ENCODE measurements at places on chromosomes 1 and 21. TPM values are rescaled to one million over a fixed set of nuclear protein-coding genes. Genes with fewer than 3 reads are reported as not detected.

The CFHR4 gene
- total RNA-seq, result not detected

The LHX8 gene
- total RNA-seq, result not detected

The IPO13 gene
- total RNA-seq, result 28.9 TPM

GRCh38 chr21:46667741-46668380 is 32.4 kb downstream of the PRMT2 start:
- no peak for DNase-seq
- no peaks in the 10 kb centered on the region for H3K4me1 ChIP-seq
- H3K27ac ChIP-seq, result no peak overlapping the region
- H3K27me3 ChIP-seq, result no peaks in the 10 kb centered on the region
- H3K36me3 ChIP-seq, result peaks cover 13% of the 10 kb centered on the region

DNA sequence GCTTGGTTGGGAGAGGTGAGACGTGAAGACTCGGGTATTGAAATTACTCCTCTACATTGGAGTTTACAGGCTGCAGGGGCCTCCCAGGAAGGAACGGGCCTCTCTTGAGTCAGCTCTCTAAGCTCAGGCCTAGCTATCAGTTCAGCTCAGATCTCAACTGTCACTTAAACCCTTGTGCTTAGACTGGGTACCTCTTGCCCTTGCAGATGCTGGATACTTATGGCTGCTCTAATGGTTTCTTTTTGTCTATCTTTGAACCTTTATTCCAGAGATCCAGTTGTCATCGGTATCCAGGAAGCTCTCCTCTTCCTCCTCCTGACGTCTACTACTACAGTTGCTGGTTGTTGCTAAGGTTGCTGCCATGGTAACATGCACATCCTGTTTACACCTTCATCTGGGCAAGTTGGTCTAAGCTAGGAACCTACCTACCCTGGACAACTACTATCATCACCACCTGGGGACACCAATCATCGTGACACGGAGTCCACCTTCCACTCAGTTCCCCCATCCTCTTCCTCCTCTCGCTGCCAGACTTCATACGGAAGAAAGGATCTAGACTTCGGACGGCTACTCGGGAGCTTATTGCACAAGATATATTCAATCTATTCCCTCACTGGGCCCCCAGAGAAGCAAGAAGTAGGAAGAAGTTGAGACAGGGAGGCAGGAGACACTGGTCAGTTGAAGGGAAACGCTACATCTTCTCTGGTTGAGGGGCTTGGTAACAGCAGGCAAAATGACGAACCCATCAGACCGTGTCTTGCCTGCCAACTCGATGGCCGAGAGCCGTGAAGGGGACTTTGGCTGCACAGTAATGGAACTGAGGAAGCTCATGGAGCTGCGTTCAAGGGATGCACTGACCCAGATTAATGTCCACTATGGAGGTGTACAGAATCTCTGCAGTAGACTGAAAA is 56.1 kb downstream of the ATP2B4 start:
- peak overlapping the region; percentile 82 for H3K27ac ChIP-seq
- peaks cover 11% of the 10 kb centered on the region for H3K36me3 ChIP-seq
- no peaks in the 10 kb centered on the region for H3K27me3 ChIP-seq
- peaks cover 39% of the 10 kb centered on the region for H3K4me1 ChIP-seq
- H3K4me3 ChIP-seq, result peak overlapping the region; percentile 12

DNA sequence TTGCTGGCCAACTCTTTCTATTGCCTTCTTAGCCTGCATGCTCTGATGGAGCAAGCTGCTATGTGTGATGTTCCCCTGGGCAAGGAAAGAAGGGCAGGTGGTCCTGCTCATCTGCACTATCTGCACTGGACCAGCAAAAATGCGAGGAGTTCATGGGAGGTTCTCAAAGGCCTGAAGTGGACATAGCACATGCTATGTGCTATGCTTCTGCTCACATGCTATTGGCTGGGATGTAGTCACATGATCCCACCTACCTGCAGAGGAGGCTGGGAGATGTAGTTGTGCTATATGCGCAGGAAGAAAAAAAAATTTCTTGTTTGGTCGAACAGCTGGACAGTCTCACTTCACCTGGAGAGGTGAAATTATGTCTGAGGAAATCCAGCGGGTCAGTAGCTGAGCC is 587.7 kb downstream of the MATN1 start:
- no peak overlapping the region for H3K4me3 ChIP-seq
- H3K36me3 ChIP-seq, result no peaks in the 10 kb centered on the region
- no peaks in the 10 kb centered on the region for H3K4me1 ChIP-seq
- DNase-seq, result no peak
- no peak overlapping the region for H3K27ac ChIP-seq

DNA sequence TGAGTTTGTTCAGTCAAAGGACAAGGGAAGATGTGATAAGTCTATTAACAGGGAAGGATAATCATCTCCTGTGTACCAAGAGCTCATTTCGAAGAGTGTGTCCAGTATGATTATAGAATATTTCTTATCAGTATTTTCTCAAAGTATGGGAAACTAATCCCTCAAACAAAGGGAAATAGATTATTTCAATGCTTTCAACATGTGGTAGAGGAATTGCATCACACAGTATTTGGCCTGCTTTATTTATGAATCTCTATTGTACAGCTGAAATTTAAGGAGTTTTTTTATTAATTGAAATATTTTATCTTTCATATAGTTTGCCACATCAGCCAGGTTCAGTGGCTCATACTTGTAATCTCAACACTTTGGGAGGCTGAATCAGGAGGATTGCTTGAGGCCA is 151.0 kb downstream of the CLEC20A start:
- DNase-seq, result no peak
- no peaks in the 10 kb centered on the region for H3K27me3 ChIP-seq
- no peaks in the 10 kb centered on the region for H3K36me3 ChIP-seq
- no peak overlapping the region for H3K4me3 ChIP-seq
- no peaks in the 10 kb centered on the region for H3K4me1 ChIP-seq

DNA sequence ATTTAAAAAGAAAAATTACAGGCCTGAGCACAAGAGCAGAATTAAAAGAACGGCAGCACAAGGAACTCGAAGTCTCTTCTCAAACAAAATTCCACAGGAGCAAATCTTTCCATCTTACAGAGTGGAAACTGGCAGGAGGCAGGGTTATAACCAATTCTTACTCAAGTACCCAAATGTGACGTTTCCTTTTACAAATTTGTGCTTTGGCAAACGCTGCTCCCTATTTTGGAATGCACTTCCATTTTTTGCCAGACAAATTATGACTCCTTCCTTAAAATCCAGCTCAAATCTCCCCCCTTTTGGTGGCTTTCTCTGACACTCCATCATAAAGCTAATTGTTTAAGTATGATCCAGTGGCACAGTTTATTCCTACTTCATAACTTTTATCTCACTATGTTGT is 7.8 kb downstream of the ERI3 start:
- no peaks in the 10 kb centered on the region for H3K36me3 ChIP-seq
- H3K27ac ChIP-seq, result no peak overlapping the region
- H3K4me1 ChIP-seq, result no peaks in the 10 kb centered on the region
- H3K27me3 ChIP-seq, result no peaks in the 10 kb centered on the region

DNA sequence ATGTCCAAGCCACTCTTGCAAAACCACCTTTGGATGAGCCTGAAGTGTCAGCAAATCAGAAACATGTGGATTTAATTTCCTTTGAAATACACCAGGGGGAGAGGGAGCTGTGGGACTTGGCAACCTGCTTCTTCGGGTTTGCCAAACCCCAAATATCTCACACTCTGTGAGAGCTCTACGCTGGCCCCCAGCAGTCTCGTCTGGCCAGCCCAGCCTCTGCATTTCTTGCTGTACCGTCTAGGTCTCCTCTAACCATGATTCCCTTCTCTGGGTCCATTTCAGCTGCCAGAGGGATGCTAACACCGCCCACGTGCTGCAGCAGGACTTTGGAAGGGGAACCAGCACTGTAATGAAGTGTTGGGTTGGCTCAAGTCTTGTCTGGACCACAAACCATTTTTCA is 114.6 kb downstream of the MRPS6 start:
- H3K4me3 ChIP-seq, result no peak overlapping the region
- peaks cover 10% of the 10 kb centered on the region for H3K4me1 ChIP-seq
- H3K27me3 ChIP-seq, result no peaks in the 10 kb centered on the region
- H3K27ac ChIP-seq, result no peak overlapping the region

DNA sequence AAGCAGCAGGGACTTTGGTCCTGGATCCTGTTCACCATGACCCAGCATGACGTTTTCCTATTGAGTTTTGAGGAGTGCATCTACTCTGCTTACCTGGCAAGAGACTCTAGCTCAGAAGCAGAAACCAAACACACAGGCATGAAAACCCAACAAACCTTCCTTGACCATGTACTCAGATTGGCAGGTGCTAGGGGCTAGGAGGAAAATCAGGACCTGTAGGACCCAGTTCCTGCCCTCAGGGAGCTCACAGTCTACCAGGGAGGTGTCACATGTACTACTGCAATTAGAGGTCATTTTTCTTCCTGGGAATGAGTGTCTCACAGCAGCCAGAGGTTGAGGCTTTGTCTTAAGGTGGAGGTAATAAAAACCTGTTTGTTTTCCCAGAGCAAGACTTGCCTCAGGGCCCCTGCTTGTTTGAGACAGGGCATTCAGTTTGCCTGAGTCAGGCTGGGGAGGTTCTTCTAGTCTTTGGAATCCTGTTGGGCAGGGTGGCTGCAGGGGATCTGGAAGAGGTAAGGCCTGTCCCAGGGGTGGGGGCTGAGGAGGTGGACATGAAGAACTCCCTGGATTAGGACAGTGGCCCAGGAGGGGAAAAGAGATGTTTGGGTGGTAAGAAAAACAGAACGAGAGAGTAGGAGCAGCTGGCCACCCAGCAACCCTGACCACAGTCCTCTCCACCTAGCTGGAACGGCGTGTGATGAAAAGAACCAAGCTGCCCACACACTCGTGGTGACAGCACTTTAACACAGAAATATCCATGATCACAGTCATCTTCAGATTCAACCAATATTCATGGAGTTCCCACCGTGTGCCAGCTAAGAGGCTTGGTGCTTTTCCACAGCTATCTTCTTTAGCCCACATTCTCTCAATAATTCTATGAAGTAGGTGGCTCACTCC is 30.8 kb downstream of the IER5 start:
- H3K4me1 ChIP-seq, result no peaks in the 10 kb centered on the region
- H3K27me3 ChIP-seq, result no peaks in the 10 kb centered on the region

All from CD8-positive, alpha-beta memory T cell (primary cell).